ENCODE measurements at places on chromosomes 4 and X. TPM values are rescaled to one million over a fixed set of nuclear protein-coding genes. Genes with fewer than 3 reads are reported as not detected.

DNA sequence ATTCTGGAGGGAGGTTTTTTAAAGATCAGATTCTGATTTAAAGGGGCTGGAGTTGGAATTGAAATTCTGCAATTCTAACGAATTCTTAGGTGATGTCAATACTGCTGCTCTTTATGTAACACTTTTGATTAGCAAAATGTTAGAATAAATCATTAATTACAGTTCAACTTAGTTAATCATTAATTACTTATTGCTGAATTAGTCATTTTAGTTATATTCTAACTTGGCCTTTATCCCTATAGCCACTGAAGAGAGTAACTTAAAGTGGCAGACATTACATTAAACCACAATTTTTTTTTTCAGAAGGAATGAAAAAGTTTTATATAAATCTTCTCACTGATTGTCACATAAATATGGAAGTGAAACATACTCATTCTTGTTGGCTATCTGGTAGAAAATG is 206.6 kb upstream of the ITM2A start:
- no peak for DNase-seq

GRCh38 chrX:45628041-45628440 is 427.4 kb upstream of the DIPK2B start:
- no peak for DNase-seq

IL1RAPL1 gene
- not detected for total RNA-seq

DNA sequence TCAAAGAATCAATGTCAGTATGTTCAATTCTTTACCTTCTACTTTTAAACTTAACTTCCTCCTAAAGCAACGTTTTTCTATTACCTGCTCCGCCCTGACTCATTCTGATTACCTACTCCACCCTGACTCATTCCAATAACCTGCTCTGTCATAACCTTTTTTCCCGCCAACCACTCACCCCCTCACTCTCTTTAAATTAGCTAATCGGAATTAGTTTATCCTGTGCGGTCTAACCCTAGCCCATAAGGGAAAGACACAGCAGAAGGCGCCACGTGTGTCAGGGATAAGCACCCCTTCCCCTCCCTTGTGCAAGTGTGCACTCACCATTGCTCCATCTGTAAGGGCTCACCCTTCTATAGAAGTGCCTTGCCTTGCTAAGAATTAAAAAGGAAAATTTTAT is 64.4 kb downstream of the EIF4E start:
- DNase-seq = no peak

ODAPH gene
- total RNA-seq = not detected

DNA sequence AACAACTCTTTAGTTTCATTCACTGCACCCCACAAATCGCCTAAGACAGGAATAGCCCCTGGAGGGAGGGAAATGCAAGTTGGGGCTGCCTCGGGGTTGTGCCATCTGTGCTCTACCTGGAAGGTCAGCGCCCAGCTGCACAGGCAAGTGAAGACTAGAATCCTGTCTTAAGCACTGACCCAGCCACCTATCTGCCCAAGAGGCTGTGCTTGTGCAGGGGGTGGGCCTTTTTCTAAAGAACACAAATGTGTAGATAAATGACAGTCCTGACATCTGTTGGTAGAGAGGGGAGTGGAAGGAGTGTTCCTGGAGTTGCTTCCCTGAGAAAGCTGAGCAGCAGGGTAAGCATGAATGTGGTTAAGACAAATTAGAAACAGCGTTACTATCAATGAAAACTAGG is 15.7 kb downstream of the ZNF518B start:
- no peak for DNase-seq

GRCh38 chr4:139509727-139510410 is 46.1 kb downstream of the SETD7 start:
- DNase-seq = peak; percentile 72

DNA sequence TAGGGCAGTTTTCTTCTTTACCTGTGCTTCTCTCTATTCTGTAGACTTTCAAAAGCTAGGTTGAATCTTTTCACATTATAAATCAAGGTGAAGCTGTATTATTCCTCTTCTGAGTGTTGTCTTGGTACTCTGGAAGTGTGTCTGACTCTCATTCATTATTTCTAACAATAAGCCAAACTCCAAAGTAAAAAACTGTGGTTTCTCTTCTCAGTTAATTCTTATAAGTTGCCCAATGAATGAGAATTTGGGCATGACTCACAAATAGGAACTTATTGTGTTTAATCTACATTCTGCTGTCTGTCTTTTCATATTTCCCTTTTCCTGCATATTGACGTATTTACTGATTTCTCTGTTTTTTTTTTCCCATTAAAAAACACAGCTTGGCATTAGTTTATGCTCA is 714.5 kb downstream of the CCSER1 start:
- no peak for DNase-seq

- DNase-seq = no peak
Observed at GRCh38 chr4:569958-570667, 6.0 kb downstream of the TMEM271 start.

DNA sequence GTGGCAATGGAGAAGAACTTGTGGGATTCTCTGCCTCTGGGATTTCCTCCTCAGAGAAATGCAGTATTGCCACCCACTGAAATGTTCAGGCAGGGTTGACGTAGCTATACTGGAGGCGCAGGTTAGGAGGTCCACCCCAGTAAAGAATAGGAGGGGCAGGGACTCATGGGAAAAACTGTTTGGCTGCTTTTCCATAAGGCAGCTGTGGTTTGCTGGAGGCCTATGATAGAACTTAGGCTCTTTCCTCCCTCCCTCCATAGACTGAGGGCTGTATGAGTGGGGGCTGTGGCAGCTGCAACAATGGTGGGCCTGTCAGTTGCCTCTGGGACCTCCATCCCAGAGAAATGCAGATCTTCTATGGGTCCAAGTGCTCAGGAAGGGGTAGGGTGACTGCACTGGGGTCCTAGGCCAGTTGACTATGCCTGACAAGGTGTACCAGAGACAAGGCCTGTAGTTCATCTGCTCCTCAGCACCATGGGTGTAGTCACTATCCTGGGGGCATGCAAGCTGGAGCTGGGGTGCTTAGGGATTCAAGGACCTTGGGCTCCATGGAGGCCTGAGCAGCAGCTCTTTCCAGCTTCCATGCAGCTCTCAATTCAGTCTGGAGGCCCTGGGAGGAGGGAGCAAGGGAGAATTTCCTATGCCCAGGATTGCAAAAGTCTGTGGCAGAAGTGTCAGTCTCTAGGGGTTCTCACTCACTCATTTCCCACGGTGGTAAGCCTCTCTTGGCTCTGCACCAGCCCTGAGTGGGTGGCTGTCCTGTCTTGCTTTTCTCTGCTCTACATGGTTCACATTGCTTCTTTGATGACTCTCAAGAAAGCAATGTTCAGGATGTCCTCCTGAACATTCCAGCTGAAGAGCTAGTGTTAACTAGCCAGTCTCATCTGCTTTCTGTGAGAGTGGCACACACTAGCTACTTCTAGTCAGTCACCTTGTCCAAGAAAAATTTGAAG is 353.0 kb downstream of the IDS start:
- no peak for DNase-seq

RPL36A gene
- 1,052 TPM for total RNA-seq

Data from stomach (tissue), 19 donors.